ENCODE measurements at places on chromosomes 4 and X. TPM values are rescaled to one million over a fixed set of nuclear protein-coding genes. Genes with fewer than 3 reads are reported as not detected.

Gene GSPT2
- total RNA-seq, result 4.0 TPM

Gene MTNR1A
- total RNA-seq, result not detected

Gene MBNL3
- total RNA-seq, result 0.63 TPM

Gene FGFBP1
- total RNA-seq, result not detected

Gene NR3C2
- total RNA-seq, result 0.13 TPM
